RKO (cell line): ENCODE measurements at places on chromosomes 3 and 15.

DNA sequence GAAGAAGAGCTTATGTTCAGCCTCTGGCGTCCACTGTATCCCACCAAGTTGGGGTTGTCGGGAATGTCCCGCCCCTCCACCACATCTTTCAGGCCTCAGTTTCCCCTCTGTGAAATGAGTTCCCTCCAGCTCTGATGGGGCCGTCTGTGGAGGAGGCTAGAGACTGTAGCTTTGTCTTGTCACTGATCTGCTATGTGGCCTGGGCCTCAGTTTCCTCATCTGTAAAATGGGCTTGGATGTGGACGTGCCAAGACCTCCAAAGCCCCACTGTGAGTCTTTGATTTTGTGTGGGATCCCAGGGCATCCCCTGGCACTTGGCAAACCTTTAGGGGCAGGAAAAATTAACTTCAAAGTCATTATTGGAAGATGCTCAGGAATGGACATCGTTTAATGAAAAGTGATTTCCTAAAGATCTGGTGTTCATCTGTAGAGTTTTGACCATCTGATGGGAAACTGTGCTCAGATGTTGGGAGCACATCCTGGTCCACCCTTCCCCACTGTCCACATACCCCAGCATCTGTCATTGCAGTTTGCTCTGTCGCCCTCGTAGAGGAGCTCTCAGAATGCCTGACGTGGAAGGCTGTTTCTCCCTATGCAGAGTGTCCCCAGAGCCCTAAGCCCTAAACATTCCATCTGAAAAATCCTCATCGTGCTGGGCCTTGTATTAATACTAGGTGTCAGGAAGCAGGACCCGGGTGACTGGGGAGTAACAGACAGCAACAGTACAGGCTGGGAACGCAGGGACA is 28.5 kb downstream of the SLC6A6 start:
- no peak for DNase-seq

DNA sequence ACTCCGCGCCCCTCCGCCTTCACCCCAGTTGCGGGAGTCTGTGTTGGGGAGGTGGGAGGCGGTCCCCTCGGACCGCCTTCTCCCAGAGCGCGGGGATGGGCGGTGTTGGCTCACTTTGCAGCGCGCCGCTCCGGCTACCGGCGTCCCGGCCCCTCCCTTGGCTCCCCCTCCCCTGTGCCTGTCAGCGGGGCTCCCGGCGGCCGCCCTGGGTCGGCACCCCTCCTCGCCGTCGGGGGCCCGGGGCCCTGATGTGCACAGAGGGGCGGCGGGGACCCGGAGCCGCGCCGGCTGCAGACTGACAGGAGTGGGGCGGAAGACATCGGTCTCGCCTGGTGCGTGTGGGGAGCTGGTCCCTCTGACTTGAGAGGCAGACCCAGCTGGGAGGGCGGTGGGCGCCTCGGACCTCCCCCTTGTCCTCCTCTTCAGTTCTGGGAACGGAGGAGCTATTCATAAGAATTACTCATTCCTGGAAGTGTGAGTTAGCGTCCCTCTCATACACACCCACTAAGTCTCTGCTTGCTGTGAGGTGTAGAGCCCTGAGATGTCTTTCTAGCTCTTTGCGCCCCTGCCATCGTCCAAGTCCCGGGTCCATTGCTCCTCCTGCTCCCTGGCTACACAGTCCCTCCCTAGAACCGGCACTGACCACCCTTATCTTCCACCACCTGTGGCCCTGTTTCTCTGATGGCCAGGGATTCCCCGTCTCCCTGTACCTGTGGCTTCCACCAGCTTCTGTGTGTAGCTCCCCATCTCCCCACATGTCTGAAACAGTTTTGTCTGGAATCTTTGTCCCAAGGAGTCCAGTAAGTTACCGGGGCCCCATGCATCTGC is 42.3 kb upstream of the ROPN1 start:
- DNase-seq, result no peak

- no peak for DNase-seq
These were observed 431.9 kb upstream of the AGTR1 start for GRCh38 chr3:148265841-148266240.

DNA sequence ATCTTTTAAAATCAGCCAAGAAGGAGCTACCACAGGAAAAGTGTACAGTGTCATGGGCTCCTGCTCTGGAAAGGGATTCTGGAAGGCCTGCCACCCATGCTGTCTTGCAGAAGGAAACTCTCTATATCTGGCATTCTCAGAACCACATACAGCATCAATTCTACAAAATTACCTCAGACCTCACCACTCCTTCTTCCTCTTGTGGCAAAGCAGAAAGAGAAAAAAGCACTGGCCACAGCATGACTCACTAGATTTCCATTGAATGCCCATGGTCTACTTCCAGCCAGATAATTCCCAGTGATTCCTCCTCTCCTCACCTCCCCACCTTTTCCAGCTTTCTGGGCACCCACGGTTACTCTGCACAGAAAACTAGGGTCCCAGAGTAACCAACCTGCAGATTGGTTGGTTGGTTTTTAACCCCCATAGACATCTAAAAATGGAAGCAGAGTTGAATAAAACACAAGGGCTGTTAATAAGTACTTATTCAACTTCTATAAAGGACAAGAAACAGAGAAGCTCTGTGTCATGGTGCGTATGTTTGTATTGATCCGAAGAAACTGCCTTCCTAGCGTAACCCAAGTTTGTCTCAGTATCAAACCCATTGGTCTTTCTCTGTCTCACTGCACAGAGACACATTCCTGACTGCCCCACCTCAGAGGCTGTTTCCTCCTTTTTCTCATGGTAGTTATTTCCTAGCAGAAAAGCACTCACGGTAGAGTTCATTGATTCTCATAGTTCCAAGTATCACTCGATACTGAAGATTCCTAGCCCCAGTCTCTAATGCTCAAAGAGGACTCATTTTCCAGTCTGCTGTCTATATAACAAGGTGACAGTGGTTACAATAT is 67.7 kb downstream of the LDHAL6B start:
- DNase-seq, result no peak

- no peak for DNase-seq
These were observed 5.4 kb upstream of the MRPS22 start for GRCh38 chr3:139338405-139338804.

DNA sequence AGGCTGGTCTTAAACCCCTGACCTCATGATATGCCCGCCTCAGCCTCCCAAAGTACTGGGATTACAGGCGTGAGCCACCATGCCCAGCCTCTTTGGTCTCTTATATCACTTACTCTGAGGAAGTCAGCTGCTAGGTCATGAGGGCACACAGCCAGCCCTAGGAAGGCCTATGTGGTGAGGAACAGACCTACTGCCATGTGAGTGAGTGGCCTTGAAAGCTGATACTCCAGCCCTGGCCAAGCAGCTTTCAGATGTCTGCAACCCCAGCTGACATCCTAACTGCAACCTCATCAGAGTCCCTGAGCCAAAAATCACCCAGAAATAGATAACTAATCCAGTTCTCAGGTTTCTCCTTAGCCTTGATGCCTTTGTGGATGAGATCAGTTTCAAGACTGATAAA is 224.3 kb downstream of the EDEM1 start:
- no peak for DNase-seq

DNA sequence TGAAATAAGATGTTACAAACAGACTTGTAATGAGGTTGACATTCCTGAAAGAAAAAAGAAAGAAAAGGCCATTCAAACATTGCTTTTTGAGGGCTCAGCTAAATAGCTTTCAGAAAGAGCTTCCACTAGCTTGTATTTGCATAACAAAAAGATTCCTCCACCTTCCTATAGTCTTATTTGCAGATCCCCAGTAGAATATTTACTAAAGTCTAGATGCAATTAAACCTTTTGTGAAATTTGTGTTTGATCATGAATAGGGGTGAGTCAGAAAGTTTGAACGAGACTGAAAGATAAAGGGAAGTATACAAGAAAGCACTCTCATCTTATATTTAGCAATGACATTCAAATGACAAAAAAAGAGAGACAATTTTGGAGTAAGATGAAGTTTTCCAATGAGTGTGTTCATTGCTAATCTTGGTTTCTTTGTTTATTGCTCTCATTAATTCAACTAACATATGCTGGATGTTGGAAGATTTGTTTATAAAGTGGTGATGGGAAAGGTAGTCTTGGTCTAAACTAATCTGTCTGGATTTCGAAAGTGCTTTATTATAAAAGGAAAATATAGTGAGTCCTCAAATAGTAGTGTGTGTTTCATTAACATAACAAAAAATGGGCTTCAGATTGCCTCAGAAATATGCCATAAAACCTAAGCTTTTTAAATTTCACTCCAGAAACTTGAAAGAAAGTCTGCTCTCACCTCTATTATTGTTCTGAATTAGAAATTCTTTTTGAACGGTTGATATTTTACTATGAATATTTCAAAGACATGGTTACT is 9.1 kb upstream of the CADPS start:
- no peak for DNase-seq

DNA sequence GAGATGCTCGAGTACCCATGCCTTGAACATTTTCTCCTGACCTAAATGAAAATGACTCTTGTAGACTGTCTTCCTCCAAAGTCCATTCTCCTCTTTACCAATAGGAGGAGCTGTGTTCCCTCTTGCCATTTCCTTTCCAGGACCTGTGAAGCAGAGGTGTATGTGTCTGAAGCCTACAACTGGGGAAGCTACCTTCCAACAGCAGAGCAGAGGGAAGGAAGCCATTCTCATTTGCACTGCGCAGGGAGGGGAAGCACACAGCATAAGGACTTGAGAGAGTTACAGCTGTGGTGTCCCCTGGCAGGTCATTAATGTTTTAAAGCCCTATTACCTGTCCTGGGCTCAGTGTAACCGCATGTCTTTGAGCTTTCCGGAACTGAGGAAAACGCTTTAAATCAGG is 38.7 kb downstream of the HSPBAP1 start:
- peak; percentile 27 for DNase-seq

- no peak for DNase-seq
These were observed 3.7 kb downstream of the ZNF621 start for GRCh38 chr3:40528426-40528825.

DNA sequence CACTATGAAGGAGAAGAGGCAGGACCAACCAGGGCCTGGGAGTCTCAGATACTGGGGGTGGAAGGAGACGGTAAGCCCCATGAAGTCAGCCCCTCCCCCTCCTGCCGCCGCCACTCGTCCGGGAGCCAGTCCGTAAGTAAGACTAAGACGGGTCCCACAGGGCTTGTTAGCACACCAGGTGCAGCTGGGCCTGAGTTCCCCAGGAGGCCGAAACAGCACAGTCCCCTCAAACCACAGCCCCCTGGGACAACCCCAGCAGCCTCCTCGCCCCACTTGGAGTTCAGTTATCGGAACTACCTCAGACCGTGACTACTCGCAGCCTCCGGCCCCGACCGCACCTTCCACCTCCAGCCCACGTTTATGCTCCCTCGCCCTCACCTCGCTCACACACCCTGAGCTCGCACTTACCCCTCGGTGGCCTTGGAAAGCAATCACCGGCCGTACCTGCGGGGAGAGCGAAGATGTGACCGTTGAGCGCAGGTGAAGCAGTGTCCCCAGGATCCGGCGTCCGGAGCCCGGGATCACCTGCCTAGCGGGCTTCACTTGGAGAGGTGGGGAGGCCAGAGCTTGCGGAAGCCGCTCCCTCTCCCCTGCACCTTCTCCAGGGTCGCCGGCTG is 557 bp downstream of the ELL3 start:
- no peak for DNase-seq

- no peak for DNase-seq
These were observed 8.4 kb upstream of the RPS17 start for GRCh38 chr15:82548700-82549099.

- DNase-seq, result no peak
These were observed 68.6 kb downstream of the ST6GAL1 start for GRCh38 chr3:186998937-186999368.

DNA sequence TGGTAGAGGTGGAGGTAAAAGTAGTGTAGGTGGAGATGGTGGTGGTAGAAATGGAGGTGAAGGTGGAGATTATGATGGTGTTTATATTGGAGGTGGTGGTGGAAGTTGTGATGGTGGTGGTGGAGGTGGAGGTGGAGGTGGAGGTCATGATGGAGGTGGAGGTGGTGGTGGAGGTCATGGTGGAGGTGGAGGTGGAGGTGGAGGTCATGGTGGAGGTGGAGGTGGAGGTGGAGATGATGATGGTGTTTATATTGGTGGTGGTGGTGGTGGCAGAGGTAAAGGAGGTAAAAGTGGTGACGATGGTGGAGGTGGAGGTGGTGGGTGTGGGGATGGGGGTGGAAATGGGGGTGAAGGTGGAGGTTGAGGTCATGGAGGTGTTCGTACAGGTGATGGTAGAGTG is 107.8 kb downstream of the ASB7 start:
- no peak for DNase-seq

DNA sequence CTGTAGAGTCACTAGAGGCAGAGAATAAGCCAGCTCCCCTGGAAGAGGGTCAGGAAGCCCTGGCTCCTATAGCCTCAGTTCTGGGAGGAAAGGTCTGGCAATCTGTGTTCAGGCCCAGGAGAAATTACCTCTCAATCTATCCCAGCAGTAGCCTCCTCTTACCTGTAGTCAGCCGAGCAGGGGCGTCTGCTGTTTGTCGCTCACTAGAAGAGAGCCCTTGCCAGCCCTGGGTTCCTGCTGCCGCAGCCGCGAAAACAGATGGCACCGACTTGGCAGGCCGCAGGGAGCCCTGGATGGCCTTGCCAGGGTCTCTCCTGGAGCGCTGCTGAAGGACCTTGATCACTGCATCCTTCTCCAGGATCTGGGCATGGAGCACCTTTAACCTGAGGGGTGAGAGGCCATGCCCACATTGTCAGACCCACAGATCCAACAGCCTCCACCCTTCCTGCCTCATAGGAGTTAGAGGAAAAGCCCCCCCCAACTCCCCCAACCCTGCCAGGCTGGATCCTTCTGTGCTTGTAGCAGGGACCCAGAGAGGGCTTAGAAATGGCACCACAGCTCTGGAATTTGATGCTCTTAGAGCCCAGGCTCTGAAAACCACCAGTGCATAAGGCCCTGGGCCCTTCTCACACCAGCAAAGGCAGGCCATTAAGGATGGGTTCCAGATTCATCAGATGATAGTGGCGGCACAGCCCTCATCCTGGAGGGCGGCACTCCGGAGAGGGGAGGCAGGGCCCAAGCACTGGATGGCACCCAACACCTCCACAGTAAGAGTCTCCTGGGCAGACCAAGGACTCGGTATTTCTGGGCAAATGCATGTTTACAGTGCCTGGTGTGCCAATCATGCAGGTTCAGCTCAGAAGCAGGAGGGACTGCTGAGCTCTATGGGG is 14.9 kb downstream of the AMOTL2 start:
- DNase-seq, result no peak

- DNase-seq, result no peak
These were observed 267.2 kb upstream of the ROBO1 start for GRCh38 chr3:80035021-80035420.

GRCh38 chr15:56425976-56426375 is 39.0 kb downstream of the MNS1 start:
- DNase-seq, result no peak

GRCh38 chr3:95775486-95776094 is 1038.8 kb upstream of the EPHA6 start:
- no peak for DNase-seq

GRCh38 chr15:40427188-40427587 is 13.6 kb upstream of the BAHD1 start:
- no peak for DNase-seq

- DNase-seq, result no peak
These were observed 116.5 kb downstream of the SLC9A9 start for GRCh38 chr3:143731776-143732175.

DNA sequence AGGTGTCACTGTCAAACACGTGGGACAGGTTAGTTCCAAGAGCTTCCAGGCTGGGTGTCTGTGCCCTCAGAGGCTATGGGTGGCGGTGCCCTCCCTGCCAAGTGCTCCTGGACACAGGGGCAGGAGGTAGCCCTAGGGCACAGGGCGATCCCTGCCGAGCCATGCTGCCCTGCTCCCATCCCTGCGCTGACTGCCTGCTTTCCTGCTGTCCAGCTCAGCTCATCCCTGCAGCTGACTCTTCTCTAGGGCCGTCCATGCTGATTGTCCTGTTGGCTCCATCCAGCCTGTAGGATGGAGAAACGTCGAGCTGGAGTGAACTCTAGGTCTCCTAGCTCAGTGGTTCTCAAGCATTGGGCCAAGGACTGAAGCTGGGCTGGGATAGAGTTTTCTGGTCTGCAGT is 3.7 kb downstream of the PDIA5 start:
- DNase-seq, result no peak
